Activated CD4-positive, alpha-beta T cell treated with anti-CD3 and anti-CD28 coated beads for 1 hour (primary cell): ENCODE measurements at places on chromosomes 12 and 14.

- no peak for DNase-seq
Observed at GRCh38 chr12:26697217-26697616, 135.8 kb downstream of the ITPR2 start.

GRCh38 chr12:38664661-38665269, 240.6 kb downstream of the CPNE8 start:
- DNase-seq: no peak

GRCh38 chr14:20498622-20499021, 6.7 kb upstream of the RNASE10 start:
- DNase-seq: no peak

GRCh38 chr12:1445807-1446206, 148.6 kb downstream of the FBXL14 start:
- DNase-seq: no peak

GRCh38 chr12:132720606-132721345, 10.1 kb downstream of the PGAM5 start:
- DNase-seq: no peak

- DNase-seq: no peak
Observed at GRCh38 chr14:76194327-76194726, 42.6 kb downstream of the GPATCH2L start.

DNA sequence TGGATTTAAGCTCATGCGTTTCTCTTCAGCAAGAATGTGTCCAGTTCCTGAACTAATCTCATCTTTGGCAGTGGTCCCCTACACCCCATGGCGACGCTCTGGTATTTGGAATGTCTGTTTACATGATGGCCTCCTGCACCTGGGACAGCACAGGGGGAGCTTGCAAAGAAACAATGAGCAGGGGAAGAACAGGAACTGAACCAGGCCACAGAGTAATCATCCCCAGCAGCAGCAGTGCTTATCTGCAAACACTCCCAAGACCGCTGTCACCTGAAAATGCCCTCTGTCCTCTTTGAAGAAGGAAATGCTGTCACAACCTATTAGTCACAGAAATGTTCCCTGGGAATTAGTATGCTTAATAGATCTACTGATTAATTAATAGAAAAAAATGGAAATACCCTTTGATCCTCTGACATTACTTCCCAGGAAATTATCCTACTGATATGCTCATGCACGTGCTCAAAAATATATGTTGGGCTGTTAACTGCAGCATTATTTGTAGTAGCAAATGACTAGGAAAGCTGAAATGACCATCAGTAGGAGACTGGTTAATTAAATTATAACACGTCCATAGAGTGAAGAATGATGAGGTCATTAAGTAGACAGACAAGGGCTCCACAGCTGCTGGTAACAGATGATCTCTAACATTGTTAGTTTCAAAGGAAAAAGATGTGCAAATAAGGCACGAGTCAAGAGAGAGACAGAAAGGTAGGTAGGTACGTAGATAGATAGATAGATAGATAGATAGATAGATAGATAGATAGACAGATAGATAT, 279.3 kb upstream of the FLRT2 start:
- no peak for DNase-seq

GRCh38 chr14:27528328-27528727, 930.5 kb upstream of the NOVA1 start:
- DNase-seq: no peak

- no peak for DNase-seq
Observed at GRCh38 chr14:70646705-70647104, 5.0 kb downstream of the TTC9 start.

- DNase-seq: no peak
Observed at GRCh38 chr12:124544983-124545382, 22.4 kb downstream of the NCOR2 start.

DNA sequence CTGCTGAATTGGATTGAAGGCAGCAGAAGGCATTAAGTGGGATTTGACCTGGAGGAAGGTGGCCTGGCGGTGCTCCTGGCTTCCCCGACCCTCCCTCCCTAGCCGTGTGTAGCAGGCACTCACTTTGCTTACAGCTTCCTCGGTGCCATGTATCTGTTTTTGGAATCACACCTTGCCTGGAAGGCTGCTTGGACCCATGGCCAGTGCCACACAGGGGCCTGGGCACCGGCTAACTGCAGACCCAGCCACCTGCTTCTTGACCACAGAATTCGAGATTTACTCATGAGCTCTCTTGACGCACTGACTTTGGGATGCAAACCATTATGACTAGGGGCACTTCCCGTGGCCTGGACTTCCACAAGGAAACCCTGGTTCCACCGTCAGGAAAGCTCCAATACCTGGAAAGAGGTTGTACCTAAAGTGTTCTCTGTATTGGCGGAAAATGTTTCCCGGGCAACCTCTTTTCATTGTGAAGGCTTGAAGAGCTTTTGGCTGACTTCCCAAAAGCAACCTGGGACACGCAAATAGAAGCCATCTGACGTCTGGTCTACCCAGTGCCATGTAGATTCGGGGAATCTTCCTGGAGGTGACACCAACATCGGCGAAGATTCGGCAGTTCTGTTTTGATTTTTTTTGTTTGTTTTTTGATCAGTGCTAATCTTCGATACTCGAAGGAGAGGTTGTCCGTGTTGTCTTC, 125.6 kb upstream of the RTL1 start:
- no peak for DNase-seq

- no peak for DNase-seq
Observed at GRCh38 chr14:92473261-92473968, 40.2 kb upstream of the RIN3 start.

DNA sequence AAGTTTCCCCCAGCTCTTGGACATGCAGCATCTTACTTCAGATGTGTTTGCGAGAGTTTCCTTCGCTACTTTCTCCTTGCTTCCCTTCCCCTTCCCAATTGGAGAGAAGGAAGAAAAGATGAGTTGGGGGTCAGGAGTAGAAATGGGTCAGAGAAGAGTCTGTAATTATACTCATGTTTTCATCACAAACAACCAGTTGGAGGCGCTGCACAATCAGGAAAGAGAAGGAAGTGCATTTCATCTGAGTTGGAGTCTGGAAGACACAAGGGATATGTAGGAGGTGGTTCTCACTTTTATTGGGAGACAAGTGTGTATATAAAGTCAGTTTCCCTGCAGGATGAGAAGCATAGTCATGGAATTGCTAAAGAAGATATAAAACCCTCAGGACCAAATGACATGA, 31.3 kb upstream of the VSX2 start:
- no peak for DNase-seq
